NCI-H2171 treated with DMSO at 0.1 percent for 48 hours (cell line): ENCODE measurements at places on chromosomes 6 and 20.
A peak's percentile ranks its signal among the peaks of the same experiment; 100 is the strongest.

GRCh38 chr6:105042648-105043047 lies 85.7 kb downstream of the LIN28B start:
- DNase-seq = no peak

GRCh38 chr6:168240160-168240559 lies 79.4 kb downstream of the DACT2 start:
- no peak for DNase-seq

GRCh38 chr20:16647875-16648597 lies 74.8 kb upstream of the KIF16B start:
- peak; percentile 56 for DNase-seq

GRCh38 chr6:113281014-113281413 lies 576.1 kb upstream of the MARCKS start:
- no peak for DNase-seq

- DNase-seq = no peak
These were observed 18.1 kb upstream of the ZSCAN9 start for GRCh38 chr6:28206928-28207509.

DNA sequence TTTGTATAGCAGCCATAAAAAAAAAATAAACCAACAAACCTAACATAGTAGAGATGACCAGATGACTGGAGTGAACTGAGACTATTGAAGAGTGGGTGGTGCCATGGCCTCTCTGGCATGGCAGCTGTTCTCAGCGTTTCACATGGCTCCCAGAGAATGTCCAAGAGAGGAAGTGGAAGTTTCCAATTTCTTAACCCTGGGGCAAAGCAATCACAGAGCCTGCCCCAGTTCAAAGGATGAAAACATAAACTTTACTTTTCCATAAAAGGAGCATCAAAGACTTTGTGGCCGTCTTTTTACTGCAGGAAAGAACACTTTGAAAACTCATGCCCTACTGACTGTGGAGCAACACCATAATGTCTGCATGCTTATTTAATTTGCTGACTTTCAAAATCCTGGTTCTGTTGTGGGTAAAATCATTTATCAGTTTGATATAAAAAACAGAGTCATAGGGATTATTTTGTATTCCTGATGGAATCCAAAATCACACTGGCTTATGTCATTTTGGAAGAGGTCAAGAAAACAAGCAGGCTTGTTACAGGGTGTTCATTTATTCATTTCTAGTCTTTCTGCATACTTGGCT lies 165.4 kb downstream of the SLC35B3 start:
- DNase-seq = no peak

GRCh38 chr6:147986846-147987245 lies 355.8 kb upstream of the SASH1 start:
- peak; percentile 51 for DNase-seq

- no peak for DNase-seq
These were observed 43.6 kb upstream of the CCN6 start for GRCh38 chr6:112010328-112010727.

- DNase-seq = peak; percentile 74
These were observed 900 bp downstream of the BCLAF1 start for GRCh38 chr6:136288566-136289326.

DNA sequence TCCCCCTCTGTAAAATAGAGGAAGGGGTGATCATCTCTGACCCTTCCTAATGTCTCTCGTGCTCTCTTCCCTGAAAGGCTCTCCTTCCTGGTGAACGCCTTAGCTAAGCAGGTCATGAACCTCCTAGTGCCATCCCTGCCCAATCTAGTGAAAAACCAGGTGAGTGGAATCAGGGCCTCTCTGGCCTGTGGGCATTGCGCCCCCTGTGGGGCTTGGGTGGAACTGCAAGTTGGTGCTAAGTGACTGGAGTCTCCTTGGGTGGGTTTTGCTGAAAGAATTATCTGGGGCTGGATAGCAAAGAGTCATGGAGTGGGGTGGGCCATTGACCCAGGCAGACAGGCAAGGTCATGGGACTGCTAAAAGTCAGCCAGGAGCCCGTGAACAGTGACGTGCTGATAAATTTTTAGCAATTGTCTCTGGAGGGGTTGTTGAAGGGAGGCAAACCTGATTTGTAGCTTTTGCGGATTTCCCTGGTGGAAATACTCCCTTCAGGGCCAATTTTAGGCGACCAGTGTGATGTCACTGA lies 8.9 kb downstream of the BPIFB1 start:
- peak; percentile 57 for DNase-seq

DNA sequence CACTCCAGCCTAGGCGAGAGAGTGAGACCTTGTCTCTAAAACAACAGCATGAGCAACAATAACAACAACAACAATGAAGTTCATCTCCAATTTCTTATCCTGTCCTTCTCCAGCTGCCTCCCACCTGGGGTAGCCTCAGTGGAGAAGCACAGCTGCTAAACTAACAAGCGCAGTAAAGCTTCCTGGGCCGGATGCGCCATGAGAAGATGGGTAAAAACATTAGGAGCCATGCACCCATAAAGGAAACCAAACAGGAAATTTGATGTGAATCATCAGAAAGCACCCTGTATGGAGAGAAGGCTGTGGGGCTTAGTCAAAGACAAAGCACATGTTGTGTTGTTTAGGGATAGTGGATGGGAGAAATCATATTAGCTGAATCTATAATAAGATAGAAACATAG lies 61.1 kb upstream of the CCN6 start:
- DNase-seq = peak; percentile 51

- DNase-seq = peak; percentile 23
These were observed 50.8 kb upstream of the FAM83D start for GRCh38 chr20:38875175-38875993.

- no peak for DNase-seq
These were observed 24.3 kb downstream of the TOP1 start for GRCh38 chr20:41052742-41053419.

DNA sequence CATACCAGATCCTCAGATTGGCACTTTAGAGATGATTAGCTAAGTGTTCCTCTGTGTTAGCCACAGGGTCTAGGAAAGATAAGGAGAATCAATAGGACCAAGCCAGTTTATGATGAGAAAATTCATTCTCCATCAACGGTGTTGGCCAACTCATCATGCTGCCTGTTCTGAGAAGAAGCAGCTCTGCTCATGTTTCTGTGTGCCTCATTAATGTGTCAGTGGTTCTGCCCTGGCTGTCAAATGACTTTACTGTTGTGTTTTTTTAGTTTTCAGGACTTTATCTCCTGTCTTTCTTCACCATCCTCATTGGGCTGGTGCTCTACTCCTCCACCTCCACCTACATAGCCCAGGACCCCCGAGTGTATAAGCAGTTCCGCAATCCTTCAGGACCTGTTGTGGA lies 234.3 kb upstream of the PLN start:
- no peak for DNase-seq

- DNase-seq = no peak
These were observed 582.5 kb downstream of the RFPL4B start for GRCh38 chr6:112929641-112930040.

- DNase-seq = no peak
These were observed 39.4 kb downstream of the SCML4 start for GRCh38 chr6:107784669-107785068.

GRCh38 chr6:130050230-130050629 lies 31.8 kb downstream of the L3MBTL3 start:
- no peak for DNase-seq

DNA sequence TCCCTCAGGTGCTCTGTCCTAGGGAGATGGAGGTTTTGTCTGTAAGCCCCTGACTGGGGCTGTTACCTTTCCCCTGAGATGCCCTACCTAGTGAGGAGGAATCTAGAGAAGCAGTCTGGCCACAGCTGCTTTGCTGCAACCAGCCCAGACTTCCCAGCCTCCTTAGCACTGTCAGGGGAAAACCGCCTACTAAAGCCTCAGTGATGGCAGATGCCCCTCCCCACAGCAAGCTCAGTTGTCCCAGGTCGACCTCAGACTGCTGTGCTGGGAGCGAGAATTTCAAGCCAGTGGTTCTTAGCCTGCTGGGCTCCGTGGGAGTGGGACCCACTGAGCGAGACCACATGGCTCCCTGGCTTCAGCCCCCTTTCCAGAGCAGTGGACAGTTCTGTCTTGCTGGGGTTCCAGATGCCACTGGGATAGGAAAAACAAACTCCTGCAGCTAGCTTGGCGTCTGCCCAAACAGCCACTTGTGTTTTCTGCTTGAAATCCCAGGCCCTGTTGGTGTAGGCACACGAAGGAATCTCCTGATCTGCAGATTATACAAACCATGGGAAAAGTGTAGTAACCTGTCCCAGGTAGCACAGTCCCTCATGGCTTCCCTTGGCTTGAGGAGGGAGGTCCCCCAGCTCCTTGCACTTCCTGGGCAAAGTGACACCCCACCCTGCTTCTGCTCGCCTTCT lies 146.4 kb upstream of the PROKR2 start:
- peak; percentile 65 for DNase-seq

DNA sequence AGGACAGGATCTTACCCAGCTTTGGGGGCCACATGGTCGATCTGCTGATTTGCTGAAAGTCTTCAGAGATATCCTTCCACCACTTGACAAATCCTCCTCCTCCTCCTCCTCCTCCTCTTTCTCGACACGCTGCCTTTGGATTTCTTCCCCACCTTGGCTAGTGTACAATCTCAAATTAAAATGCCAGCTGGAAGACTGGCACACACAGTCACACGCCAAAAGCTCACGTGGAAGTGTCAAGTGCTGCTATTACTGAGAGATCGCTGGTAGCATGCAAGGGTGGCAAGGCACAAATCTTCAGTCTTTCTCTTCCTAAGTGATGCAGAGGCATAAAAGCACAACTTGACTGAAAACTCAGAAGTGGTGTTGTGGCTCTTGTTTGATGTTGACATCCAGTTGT lies 35.3 kb downstream of the GPR6 start:
- DNase-seq = no peak

- no peak for DNase-seq
These were observed 12.4 kb downstream of the KATNA1 start for GRCh38 chr6:149636124-149636523.

GRCh38 chr6:129607581-129608186 lies 102.3 kb downstream of the ARHGAP18 start:
- DNase-seq = no peak

GRCh38 chr6:89368107-89368506 lies 15.6 kb upstream of the UBE2J1 start:
- DNase-seq = peak; percentile 43

- DNase-seq = no peak
These were observed 147.1 kb downstream of the PRL start for GRCh38 chr6:22149501-22150367.

DNA sequence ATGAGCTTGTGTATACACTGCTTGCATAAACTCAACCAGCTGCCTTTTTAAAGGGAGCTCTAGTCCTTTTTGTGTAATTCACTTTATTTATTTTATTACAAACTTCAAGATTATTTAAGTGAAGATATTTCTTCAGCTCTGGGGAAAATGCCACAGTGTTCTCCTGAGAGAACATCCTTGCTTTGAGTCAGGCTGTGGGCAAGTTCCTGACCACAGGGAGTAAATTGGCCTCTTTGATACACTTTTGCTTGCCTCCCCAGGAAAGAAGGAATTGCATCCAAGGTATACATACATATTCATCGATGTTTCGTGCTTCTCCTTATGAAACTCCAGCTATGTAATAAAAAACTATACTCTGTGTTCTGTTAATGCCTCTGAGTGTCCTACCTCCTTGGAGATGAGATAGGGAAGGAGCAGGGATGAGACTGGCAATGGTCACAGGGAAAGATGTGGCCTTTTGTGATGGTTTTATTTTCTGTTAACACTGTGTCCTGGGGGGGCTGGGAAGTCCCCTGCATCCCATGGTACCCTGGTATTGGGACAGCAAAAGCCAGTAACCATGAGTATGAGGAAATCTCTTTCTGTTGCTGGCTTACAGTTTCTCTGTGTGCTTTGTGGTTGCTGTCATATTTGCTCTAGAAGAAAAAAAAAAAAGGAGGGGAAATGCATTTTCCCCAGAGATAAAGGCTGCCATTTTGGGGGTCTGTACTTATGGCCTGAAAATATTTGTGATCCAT lies 15.3 kb downstream of the TNFAIP3 start:
- no peak for DNase-seq

DNA sequence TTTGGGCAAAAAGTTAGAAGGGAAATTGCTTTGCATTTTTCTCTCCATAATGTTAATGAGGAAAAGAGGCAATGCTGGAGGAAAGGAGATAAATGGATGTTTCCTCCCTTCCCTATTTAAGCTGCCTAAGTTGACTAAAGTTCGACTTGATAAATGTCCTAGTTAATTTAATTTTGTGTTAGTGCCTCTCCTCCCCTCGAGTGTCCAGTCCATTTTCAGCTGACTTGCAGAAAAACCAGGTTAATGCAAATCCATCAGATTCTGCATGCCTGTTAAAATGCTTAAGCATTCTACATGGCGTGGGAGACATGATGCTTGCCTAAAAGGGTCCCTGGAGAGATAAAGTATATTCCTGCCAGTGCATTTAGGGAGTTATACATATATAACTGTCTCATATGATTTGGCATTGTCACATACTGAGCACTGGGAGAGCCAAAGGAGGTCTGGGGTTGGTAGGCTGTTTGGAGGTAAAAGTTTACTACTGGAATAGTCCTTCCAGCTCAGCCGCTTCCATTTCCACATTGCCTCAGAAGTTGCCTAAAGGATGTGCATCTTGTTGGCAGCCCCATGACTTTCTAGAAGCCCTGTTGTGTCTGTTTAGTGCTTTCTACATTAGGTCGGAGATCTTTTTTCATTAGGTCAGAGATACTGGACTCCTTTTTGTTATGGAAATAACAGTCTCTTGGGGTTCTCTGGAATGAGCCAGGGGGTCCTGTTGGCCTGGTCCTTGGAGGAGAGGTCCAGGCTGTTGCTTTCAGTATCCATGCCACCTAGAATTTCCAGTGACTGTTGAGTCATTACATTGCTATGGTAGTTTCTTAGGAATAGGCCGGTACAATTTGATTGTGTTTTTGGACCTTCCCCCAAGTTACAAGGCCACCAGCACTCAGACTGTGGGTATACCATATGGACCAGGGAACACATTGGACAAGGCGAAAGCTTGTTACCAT lies 30.4 kb downstream of the JARID2 start:
- DNase-seq = no peak

DNA sequence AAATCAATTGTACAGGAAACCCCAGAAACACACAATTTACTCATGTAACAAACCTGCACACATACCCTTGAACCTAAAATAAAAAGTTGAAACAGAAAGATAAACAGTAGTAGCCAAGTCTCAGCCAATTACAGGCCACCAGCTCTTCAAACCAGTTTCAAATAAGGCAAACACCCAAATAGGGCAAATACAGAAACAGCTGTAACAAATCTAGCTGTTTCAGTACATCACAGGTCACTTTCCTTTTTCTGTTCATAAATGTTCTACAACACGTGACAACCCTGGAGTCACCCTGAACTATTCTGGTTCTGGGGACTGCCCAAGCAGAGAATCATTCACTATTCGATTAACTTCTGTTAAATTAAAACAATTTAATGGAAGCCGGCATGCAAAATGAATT lies 329.0 kb downstream of the GJA1 start:
- DNase-seq = no peak

GRCh38 chr6:143677891-143678791 lies at the start of gene PHACTR2:
TSS of gene PHACTR2 (plus strand) at chr6:143677965. CDS start at chr6:143678164, 199 bp downstream.
- DNase-seq = peak; percentile 5

GRCh38 chr6:33167374-33168283 lies 24.6 kb downstream of the COL11A2 start:
- no peak for DNase-seq

- DNase-seq = peak; percentile 66
These were observed 81.7 kb downstream of the FAM217A start for GRCh38 chr6:3997177-3997770.
